ENCODE measurements at places on chromosomes 2 and 18.

- DNase-seq, result no peak
Measured at GRCh38 chr18:13260197-13260934, 41.8 kb downstream of the LDLRAD4 start.

GRCh38 chr2:63408530-63408929 is 179.7 kb downstream of the WDPCP start:
- DNase-seq, result no peak

GRCh38 chr2:144510294-144510991 is 9.5 kb downstream of the ZEB2 start:
- no peak for DNase-seq

GRCh38 chr2:175004980-175005732 is at the start of gene CHN1:
Gene CHN1 (minus strand): TSS chr2:175005381. CDS start chr2:175004912, 469 bp downstream.
- peak; percentile 59 for DNase-seq

GRCh38 chr18:77405096-77405495 is 155.4 kb downstream of the GALR1 start:
- no peak for DNase-seq

DNA sequence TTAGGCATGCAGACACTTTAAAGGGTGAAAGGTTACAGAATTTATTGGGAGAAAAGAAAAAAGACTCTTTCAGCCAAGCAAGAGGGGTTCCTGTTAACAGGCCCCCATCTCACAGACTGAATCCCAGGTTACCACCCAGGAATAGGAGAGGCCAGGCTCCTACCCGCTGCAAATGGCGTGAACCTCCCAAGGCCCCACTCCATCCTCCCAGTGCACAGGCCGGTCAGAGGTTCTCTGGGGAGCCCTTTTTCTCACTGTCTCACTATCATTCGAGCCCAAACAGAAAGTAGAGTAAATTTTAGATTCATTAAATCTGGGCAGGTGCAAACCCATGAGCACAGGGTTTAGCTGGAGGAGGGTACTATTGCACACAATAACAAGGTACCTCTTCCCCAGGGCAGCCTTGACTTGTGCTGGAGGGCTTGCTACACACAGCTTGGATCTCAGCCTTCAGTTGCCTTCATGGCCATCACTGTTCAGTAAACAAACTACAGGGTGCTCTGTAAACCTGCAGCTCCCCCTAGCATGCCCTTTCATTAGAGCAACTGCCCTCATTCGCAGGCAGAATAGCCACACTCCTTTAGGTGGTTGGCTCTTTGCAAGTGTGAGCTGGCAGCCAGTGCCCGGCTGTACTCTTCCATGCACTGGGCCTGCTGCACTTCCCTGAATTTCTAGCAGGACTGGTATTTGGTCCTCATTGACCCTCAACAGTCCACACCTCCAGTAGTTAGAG is 7.3 kb upstream of the PLEK start:
- no peak for DNase-seq

- DNase-seq, result no peak
Measured at GRCh38 chr18:48589797-48590519, 51.1 kb downstream of the CTIF start.

DNA sequence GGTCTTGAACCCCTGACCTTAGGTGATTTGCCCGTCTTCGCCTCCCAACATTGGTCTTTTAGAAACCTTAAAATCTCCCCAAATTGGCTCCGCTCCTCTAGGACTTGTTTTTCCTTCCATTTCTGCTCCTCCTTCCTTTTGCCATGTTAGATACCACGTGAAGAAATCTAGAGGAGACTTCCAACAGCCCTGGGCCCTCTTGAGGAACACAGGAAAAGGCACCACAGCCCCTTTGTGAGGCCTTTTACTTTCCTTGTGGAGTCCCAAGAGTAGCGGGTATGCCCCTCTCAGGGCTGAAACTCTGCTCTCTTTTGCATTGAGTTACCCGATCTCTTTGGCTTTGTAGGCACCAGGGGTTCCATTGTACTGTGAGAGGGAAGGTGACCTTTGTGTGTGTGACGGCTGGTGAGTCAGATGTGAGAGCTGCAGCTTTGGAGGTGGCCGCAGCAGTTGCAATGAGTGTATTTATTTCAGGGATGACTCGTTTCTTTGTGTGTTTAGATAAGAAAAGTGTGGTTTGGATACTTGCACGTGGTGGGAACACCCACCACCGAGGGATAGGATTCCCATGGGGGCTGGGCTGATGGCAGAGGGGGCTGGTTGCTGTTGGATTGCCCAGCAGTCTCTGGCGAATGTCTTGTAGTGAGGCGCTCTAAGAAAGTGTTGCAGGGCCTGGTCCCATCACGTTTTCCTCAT is 218.4 kb upstream of the HS6ST1 start:
- no peak for DNase-seq

GRCh38 chr2:176891857-176892256 is 320.7 kb upstream of the HNRNPA3 start:
- DNase-seq, result no peak

GRCh38 chr2:238654479-238655197 is 193.2 kb upstream of the TWIST2 start:
- no peak for DNase-seq

- DNase-seq, result peak; percentile 15
Measured at GRCh38 chr2:98637401-98638147, 29.2 kb downstream of the UNC50 start.

GRCh38 chr2:84393829-84394228 is 65.3 kb downstream of the SUCLG1 start:
- no peak for DNase-seq

Measured in activated T-helper 9 cell treated with anti-CD3 and anti-CD28 coated beads, Interleukin-2, amount 50 U/mL, for 16 hours (primary cell).